ENCODE measurements at places on chromosomes 3 and 15.

- no peak for DNase-seq
Observed at GRCh38 chr3:52205727-52206372, 7.9 kb downstream of the ALAS1 start.

- DNase-seq = no peak
Observed at GRCh38 chr15:33438396-33438795, 127.6 kb downstream of the RYR3 start.

DNA sequence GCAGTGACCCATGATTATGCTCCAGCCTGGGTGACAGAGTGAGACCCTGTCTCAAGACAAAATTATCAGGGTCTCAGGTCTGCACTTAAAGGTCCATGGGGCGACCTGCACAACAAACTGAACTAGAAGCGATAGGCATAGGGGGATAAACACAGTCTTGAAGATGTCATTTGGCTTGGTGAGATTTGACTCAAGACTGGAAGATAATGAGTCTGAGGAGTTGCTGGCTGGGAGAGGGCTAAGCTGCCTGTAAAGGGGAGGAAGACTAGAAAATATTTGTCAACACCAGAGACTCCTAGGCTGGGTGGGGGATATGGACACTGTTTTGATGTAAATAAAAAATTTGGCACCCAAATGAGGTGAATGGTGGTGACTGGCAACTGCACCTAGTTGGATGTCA lies 19.8 kb downstream of the GHRL start:
- DNase-seq = no peak

DNA sequence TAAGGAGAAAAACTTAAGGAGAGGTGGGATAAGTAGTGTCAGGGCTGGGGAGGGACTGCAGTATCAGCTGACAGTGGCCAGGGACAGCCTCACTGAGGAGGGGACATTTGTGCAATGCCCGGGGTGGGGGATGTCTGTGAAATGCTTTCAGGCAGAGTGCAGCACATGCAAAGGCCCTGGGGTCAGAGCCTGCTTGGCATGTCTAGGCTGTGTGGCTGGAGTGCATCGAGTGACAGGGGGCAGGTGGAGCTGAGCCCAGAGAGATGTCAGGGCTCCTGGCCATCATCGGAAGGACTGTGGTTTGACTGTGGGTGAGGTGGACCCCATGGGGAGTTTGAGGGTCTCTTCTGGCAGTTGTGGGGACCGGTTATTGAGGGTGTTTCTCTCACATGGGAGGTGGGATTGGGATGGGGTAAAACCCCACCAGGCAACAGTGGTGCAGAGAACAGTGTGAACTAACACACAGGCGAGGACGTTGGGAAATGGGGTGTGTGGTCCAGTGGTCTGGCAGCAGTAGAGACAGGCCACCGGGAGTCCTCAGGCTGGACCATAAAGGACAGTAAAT lies 61.2 kb downstream of the FBLN2 start:
- DNase-seq = no peak

DNA sequence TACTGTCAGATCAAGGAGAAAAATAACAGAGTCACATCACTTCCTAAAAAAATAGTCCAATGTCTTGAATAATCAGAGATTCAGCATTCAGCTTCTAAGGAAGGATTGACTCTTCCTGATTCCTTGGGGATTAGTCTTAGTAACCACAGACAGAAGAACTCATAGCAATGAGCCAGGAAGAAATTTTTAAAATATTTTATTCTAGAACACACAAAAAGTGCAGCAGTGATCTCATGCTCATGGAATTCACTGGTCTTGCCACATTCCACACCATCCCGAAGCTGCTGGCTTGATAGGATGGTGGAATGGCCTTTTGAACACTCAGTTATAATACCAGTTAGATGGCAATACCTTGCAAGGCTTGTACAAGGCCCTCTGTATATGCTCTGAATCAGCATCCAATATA lies 43.0 kb upstream of the ABI3BP start:
- no peak for DNase-seq

DNA sequence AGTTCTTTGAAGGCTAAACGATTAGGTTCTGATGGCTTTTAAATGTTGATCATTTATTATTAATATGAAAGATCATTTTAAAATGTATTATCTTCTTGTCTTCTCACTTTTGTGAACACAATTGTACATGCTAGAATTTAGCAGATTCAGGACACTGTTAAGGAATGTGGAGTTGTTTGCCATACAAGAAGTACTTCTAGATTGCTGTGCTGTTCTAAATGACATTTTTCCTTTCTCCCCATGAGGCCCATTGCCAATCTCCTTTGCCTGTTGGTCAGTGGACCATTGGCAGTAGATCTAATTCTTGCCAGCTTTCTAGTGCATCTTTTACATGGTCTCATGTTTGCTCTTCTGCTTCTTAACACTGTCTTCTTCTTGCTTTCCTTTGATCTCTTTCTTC lies 242.3 kb downstream of the MECOM start:
- no peak for DNase-seq

DNA sequence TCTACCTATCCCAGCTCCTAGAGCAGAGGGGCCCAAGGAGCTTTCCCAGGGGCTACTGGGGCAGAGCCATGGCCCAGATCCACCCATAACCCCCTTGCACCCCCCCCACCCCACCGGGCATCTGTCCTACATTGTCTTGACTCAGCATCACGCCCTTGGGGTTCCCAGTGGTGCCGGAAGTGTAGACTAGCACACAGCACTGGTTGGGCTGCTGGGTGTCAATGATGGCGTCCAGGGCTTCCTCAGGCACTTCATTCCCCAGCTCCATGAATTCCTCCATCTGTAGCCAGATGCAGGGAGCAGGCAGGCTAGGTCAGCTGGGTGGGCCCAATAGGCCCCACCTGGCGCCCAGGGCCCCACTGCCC lies 33.2 kb downstream of the IDH3A start:
- DNase-seq = no peak

DNA sequence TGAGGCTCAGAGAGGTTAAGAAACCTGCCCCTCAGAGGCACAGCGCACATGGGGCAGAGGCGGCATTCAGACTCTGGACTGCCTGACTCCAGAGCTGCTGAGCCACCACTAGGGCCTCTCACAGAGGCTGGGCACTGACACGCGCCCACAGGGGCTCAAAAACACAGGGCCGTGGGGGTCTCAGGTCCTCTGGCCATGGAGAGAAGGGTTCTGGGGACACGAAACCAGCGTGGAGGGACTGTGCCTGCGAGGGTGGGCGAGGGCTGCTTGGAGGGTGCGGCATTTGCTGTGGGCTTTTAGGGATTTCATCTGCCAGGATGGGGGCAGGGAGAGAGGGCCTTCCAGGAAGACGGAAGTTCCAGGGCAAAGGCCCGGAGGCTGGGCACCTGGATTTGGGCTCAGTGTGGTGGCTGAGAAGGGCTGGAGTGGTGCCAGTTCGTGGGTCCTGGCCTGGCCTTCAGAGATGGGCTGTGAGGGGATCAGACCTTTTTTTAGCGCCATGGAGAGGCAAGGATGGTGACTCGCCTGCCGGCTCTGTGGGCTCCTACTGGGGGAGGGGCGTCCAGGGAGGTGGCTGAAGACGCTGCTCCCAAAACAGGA lies 69.6 kb downstream of the EFCAB12 start:
- no peak for DNase-seq
